ENCODE measurements at places on chromosomes 2 and 18.
A peak's percentile ranks its signal among the peaks of the same experiment; 100 is the strongest.

- no peak for DNase-seq
Observed at GRCh38 chr18:32771169-32771751, 1.6 kb downstream of the KLHL14 start.

- DNase-seq: no peak
Observed at GRCh38 chr2:147910990-147911473, 66.2 kb downstream of the ACVR2A start.

DNA sequence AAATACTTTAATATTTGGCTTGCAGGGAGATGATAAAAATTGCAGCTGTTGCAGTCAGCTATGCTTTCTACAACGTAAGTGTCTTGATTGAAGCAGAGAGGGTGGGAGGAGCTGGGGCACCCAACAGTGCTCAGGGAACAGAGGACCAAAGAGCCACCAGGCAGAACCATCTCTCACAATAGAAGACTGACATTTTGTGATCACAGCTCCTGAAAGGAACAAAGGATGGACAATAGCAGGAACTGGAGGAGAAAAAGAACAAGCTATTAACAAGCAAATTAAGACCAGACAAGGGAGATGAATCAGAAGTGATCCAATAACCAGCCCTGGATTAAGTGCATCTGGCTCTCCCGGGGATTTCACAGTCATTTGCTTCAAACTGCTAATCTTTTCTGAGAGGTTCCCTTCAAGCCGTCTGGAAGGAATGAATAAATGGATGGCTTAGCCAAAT is 65.7 kb upstream of the SMAD2 start:
- no peak for DNase-seq

GRCh38 chr2:86832334-86833096 is 29.2 kb downstream of the CD8B start:
- DNase-seq: no peak

DNA sequence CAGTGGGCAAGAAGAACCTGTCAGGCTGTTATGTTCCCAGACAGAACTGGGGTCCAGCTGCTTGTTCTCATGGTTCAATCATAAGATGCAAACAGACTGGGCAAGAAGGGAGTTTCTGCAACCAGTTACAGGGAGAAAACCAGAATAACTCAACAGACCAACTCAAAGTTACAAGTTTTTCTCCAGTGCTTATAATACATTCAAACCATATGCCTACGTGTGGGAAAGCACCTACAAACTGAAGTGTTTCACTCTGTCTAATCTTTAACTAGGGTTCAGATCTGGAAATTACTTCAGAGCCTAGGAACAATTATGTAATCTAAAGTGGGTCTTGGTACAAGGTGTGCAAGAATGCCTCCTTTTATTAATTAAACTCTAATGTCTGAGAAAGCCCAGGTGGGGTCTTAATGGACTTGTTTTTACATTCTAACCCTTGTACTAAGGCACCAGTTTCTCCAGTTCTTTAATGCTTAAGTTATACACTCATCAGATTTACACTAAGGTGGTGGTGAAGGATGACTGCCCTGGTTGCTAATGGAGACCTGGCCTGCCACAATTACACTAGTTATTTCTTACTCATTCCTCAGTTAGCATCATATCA is 951.9 kb downstream of the TSN start:
- DNase-seq: no peak

DNA sequence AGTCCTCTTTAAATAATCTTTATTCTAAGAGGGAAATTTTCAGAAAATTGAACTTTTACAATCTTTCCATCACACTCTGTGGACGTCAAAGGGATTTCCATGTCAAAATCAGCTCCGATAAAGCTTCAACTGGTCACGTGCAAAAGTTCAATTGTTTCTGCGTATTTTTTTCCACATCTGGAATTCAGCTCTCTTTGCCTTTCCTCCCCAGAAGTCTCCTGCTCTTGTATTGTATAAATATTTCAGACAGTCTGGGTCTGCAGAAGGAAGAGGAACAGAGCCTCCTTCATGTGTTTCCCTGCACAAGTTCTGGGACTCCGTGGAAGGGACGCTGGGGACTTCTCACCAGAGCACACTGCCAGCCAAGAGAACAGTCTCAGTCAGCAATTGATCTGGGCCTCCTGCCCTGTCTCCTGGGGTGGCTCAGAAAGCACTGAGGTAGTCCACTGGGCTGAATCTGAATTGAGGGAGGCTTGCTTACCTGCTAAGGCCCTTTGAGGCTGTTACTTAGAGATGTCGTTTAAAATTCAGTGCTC is 251.5 kb downstream of the TFCP2L1 start:
- DNase-seq: no peak

DNA sequence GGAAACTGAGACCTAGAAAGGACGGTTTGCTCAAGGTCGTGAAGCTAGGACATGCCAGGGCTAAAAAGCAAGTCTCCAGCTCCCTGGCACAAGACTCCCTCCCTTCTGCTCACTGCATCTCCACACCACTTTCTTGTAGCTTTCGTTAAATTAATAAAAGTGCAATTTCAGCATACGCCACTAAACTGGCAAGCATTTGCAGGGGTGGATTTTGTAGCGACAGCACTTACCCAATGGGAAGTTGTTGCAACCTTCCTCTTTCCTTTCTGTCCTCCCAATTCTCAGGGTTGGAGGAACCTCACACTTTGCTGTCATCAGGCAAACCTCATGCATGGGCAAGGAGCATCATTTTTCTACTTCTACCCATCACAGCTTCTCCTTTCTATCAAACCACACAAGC is 7.4 kb upstream of the RHOB start:
- DNase-seq: no peak

DNA sequence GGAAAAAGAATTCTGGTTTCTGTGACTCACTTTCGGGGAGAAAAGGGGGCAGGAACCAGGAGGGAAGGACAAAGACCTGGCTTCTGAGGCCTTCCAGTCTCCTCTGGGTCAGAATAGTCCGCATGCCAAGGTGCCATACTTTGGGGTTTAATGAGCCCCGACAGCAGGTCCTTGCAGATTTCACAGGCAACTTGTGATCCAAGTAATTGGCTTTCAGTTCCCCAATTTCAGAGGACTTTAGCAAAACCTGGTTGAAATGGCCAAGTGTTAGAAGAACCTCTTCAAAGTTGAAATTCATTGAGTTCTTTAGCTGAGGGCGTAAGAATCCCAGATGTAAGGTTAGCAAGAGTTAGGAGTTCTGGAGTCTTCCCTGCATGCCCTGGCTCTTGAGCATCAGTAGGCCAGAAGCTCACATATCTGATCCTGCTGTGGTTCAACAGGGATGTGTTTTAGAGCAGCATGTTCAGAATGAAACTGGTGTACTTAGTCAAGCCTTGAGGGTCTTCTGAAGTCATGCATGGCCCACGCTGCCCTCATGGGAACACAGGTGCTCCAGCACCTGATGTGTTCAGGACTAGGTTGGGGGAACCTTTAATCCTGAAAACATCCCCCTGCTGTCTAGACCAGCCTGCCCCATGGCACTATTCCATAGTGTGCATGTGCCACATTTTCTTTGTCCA is 143.0 kb downstream of the NUP35 start:
- no peak for DNase-seq

DNA sequence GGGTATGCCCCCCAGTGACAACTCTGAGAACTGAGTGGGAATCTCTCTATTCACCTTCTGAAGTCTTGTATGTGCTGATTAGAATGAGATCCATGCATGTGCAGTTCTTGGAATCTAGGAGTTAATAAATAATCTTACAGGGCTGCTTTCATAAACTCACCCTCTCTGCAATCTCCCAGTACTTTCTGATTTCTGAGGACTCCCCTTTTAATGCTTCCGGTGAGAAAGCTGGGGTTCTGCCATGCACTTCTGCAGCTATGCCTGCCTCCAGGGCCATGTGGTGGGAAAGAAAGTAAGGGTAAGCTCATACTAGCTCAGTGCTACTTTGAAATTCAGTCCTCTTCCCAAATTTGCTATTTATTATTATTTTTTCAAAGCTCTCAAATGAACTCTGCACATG is 432.9 kb downstream of the MTX2 start:
- no peak for DNase-seq

DNA sequence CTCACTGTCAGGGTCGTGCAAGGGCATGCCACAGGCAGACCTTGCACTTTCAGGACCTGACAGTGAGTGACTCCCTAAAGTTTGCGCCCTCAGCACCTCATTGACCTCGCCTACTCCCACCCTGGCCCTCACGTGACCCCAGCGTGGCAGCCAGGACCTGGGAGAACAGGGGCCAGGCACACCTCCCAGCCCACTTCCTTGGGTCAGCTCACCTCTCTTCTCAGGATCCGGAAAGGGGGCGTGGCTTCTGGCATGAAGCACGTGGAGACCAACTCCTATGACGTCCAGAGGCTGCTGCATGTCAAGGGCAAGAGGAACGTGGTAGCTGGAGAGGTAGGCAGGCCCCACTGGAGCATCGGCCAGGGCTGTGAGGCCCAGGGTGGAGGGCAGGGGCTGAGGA is 8.8 kb downstream of the VIL1 start:
- DNase-seq: no peak

GRCh38 chr2:453132-453531 is 165.2 kb upstream of the ALKAL2 start:
- DNase-seq: no peak

GRCh38 chr18:26655525-26656430 is 107.4 kb upstream of the KCTD1 start:
- DNase-seq: peak; percentile 35

- DNase-seq: no peak
Observed at GRCh38 chr2:127278959-127279358, 15.0 kb downstream of the ERCC3 start.

DNA sequence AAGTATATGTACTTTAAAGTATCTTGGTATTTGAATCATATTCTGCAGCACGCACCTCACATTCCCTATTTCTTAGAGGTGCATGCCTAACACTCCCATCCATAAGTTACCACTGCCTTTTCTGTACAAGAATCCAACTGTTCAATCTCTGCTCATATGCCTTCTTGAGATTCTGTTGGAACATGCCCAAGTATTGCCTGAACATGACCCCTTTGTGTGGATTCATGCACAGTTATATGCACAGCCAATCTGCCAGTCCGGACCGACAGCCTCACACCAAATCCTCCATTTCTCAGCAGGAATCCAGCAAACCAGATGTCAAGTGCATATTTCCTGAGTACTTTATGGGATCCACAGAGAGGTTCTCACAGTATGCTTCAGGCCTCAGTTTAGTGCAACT is 222.0 kb downstream of the TMEM182 start:
- DNase-seq: no peak

DNA sequence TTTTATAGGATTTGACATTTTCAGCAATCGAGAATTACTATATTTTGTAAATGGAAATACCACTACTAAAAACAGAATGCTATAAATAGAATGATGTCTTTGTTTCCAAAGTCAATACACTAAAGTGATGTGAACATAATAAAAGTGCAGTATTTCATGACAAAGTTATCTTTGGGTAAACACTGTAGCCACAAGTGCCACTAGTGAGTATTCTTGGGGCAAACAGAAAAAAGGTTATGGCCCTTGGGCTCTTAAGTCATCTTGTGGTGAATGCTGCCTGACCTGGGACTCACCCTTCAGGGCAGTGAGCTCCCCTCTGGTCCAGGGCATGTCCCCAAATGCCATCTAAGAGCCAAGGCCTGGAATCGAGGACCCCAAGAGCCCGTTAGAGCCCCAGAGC is 99.2 kb upstream of the KYNU start:
- DNase-seq: no peak

DNA sequence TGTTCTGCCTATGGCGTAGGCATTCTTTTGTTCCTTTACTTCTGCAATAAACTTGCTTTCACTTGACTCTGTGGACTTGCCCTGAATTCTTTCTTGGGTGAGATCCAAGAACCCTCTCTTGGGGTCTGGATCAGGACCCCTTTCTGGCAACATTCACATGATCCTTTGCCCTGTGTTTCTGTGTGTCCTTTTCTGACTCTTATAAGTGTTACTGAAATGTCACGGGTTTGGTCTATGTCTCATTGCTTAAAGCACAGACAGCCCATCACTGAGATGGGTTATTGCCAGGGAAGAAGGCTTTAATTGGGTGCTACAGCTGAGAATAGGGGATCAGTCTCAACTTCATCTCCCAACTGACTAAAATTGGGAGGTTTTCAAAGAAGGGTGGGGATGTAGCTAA is 110.9 kb upstream of the XPO1 start:
- no peak for DNase-seq
